HT-29 (cell line): ENCODE measurements at places on chromosomes 1 and 21. TPM values are rescaled to one million over a fixed set of nuclear protein-coding genes. Genes with fewer than 3 reads are reported as not detected.

The ESPN gene
- total RNA-seq: 1.9 and 5.2 TPM in 2 replicates

GRCh38 chr1:191595170-191595569 lies 563.1 kb upstream of the RGS18 start:
- no peak for DNase-seq

DNA sequence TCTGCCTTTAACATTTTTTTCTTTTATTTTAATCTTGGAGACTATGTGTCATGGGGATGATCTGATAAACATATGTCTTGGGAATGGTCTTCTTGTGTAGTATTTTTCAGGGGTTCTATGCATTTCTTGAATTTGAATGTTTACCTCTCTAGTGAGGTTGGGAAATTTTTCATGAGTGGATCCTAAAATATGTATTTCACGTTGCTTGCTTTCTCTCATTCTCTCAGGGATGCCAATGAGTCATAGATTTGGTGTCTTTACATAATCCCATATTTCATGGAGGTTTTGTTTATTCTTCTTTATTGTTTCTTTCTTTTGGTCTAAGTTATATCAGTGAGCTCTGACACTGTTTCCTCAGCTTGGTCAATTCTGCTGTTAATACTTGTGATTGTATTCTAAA lies 1237.2 kb downstream of the PLA2G4A start:
- no peak for DNase-seq

GRCh38 chr1:112262316-112262715 lies 133.7 kb upstream of the CTTNBP2NL start:
- no peak for DNase-seq

DNA sequence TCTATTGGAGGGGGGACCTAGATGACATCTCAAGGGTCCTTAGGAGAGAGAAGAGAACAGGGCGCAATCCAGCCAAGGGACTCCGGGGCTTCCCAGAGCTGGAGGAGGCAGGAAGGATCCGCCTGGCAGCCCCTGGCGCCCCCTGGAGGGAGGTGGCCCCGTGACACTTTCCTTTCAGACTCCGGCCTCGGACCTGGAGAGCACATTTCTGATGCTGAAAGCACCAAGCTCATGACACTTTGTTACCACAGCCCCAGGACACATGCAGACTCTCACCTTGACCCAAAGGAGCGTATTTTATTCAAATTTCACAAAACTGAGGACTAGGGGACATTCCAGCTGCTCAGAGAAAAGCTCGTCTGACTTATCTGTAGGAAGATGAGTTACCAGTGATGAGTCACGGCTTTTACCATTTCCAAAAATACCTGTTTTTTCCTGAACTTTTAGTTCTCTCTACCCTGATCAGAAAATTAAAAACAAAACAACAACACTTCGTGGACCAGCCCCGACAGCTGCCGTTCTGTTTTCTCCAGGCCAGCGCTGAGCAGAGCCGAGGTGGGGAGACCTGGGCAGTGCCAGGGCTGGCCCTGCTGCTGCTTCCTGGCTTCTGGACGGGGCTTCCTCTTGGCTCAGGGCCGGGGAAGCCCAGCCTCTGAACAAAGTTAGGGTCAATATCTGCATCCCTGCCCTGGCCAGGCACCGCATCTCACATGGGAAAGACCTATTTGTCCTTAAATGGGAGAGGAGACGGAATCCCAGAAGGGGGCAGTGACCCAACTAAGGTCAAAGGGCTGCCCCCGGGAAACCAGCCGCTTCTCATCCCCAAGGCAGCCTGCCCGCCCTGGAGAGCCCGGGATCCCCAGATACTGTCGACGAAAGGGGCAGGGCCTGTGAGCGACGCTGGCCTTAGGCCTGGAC lies 21.6 kb upstream of the POFUT2 start:
- DNase-seq: peak; percentile 54

- peak; percentile 10 for DNase-seq
Measured at GRCh38 chr1:13829152-13829769, 129.3 kb downstream of the PRDM2 start.

GRCh38 chr1:166947398-166948043 lies 27.8 kb downstream of the ILDR2 start:
- DNase-seq: no peak
